ENCODE measurements at places on chromosomes 6 and 20.

- DNase-seq = no peak
These were observed 91.9 kb downstream of the ADGRB3 start for GRCh38 chr6:68726992-68727391.

DNA sequence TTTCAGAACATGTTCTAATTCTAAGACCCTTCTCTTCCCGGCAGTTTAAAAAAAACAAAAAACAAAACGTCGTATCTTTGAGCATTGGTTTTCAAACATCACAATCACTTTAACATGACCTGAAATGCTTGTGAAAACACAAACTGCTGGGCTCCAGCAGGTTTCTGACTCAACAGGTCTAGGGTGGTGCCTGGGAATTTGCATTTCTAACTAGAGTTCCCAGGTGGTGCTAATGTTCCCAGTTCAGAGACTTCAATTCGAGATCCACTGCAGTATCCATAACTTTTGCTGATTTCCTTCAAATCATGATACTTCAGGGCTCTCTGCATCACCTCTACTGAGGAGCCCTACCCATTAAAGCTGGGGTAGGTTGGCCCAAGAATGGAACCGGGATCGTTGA, 850 bp upstream of the SMPDL3A start:
- DNase-seq = no peak

DNA sequence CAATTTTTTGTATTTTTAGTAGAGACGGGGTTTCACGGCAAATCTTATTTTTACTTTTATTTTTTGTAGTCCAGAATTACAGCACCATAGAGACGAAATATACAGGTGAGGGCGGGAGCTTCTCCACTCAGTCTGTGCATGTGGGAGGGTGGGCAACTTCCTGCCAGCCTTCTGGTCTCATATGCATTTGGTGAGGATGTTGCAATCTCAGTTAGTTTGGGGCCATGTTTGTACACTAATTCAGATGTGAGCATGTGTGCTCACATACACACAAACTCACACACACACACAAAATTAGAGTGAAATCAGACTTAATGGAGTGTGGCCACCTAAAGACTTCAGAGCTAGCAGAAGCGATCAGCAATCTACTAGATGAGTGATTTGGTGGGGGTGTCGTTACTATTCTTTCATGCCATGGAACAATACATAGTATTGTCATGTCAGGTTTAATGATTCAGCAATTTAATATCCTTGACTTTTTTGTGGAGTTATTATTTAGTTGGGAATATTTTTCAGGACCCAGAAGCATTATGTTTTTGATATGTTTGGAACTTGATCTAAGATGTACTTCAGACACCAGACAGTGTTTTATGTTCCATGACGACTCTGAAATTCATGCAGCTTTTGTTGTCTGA, 78.0 kb upstream of the BMP2 start:
- no peak for DNase-seq

DNA sequence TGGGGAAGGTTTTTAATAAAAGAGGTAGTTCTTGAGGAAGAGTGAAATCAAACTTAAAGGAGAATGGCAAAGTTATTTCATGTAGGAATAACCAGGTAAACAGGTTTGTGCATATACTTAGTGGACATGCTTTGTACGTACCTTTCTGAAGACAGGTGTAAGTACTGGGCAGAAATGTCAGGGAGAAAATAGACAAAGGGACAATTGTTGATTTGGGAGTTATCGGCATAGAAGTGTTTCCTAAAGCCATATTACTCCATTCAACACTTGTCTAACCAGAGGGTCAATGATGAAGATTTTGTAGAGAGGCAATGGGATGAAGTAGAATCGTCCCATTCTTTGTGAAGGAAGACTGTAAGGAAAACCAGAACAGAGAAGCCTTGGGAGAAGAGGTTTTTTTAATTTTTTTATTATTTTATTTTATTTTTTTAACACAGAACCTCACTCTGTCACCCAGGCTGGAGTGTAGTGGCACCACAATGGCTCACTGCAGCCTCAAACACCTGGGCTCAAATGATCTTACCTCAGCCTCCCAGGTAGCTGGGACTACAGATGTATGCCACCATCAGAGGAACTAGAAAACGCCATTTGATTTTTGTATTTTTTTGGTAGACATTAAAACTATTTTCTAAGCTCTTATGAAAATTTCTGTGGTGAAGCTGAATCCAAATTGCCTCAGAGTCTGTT, 18.0 kb downstream of the SMAP1 start:
- DNase-seq = no peak

DNA sequence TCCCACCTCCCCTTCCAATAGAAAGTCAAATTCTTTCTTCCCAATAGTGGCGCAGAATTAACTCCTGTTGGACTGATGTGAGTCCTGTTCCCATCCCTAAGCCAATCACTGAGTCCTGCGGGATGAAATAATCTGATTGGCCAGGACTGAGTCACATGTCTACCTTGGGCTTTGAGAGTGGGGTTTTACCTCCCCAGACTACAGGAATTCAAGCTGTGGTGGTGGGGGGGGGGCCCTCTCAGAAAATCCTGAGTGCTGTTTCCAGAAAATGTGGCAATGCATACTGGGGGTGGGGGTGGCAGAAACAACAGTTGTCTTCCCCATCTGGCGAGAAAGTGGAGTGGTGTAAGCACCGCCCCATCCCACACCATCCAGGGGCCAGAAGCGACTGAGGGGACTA, 65.7 kb downstream of the CTCFL start:
- DNase-seq = no peak

- no peak for DNase-seq
These were observed 1.9 kb downstream of the DDAH2 start for GRCh38 chr6:31727034-31727716.

DNA sequence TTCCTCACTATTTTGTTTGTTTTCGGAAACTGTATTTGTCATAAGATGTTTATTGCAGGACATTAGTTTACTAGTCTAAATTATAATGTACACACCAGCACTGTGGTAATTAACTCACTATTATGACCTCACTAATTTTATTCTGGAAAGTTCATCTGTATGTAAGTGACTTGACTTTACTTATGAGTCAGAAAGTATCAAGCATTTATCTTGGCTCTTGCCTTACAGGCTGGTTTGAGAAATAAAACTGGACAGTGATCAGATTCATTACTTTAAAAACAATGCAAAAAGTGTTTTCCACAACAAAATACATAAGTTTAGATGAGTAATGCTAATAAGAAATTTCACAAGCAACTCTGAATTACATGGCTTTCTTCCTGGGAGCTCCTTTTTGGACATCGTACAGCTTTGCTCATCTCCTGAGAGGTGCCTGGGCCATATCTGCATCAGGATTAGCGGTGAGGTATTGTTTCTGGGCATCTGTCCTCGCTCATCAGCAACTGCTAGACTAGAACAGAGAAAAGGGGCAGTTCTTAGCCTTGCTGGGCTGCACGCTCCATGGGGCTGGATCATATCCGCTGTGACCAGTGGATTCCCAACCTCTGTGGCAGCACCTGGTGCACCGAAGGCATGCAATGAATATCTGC, 179.8 kb downstream of the SOD2 start:
- no peak for DNase-seq

DNA sequence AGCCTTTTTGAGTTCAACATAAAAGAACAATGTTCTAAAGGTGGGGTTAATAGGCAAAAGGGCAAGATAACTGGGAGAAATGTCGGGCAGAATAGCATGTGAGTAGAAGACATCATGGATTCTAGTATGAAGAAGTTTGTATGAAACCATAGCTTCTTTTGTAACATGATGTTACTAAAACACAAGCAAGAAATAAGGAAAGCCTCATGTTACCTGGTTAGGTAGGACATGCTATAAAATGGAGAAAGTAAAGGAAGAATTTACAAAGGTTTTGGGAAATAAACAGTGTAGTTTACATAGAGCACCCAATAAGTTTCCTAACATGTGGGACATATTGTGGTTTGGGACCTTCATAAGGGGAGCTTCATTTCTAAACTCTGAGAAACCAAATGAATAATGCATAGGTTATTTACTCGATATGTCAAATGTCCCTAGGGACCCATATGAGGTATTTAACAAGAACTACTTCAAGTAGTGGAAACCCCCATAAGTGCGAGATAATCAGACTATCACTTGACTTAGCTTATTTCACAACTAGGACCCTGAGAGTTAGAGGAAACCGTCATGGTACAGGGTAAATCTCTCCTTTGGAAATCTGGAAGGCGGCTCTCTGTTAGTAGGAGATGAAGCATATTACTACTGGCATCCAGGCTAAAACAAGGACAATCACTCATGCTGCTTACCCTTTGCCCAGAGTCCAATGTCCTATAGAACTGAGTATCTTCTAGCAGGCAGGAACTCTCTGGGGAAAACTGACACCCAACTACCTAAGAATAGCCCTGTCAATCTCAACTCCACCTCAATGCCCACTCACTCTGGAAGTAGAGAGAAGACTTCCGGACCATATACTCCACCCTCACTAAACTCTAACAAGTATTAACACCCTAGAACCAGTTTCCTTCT, 57.5 kb downstream of the ILRUN start:
- DNase-seq = no peak

- DNase-seq = no peak
These were observed 77.6 kb downstream of the HIVEP2 start for GRCh38 chr6:142867355-142867801.
